Activated CD4-positive, alpha-beta T cell treated with anti-CD3 and anti-CD28 coated beads, Interleukin-2, amount 10 ng/mL, durations not matched to agents 7 days and 5 days (primary cell): ENCODE measurements at places on chromosomes 4 and X. TPM values are rescaled to one million over a fixed set of nuclear protein-coding genes. Genes with fewer than 3 reads are reported as not detected.

MAPK10 gene
- total RNA-seq: not detected

CC2D2A gene
- not detected for total RNA-seq

GRCh38 chr4:108313546-108314339 is 145.0 kb upstream of the LEF1 start:
- H3K4me1 ChIP-seq: peaks cover 38% of the 10 kb centered on the region
- H3K27ac ChIP-seq: no peak overlapping the region
- DNase-seq: no peak
- peaks cover 19% of the 10 kb centered on the region for H3K27me3 ChIP-seq

UFSP2 gene
- total RNA-seq: 20.3 TPM

L1CAM gene
- 2.1 TPM for total RNA-seq

DNA sequence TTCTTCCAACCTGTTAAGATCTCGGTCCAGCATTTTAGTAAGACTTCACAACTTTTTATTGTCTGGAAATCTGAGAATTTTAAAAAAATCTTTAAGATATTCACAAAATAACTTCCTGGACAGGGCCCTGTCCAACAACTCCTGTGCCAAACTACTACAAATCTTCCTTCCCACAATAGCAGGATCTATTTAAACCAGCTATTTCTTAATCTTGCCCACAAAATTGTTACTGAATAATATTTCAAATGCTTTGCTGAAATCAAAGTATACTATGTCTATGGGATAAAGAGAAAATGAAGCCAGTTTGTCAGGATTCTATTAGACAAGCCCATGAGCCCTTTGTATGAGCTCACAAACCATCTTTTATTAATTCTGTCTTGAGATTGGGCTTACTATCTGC is 104.1 kb upstream of the DDIT4L start:
- DNase-seq: no peak
- no peak overlapping the region for H3K4me3 ChIP-seq
- no peak overlapping the region for H3K27ac ChIP-seq
- no peaks in the 10 kb centered on the region for H3K4me1 ChIP-seq
- H3K36me3 ChIP-seq: no peaks in the 10 kb centered on the region

UGT2A1 gene
- total RNA-seq: not detected

SSX2 gene
- total RNA-seq: not detected

HHIP gene
- total RNA-seq: not detected
